ENCODE measurements at places on chromosomes 6 and 20. TPM values are rescaled to one million over a fixed set of nuclear protein-coding genes. Genes with fewer than 3 reads are reported as not detected.
A peak's percentile ranks its signal among the peaks of the same experiment; 100 is the strongest.

DNA sequence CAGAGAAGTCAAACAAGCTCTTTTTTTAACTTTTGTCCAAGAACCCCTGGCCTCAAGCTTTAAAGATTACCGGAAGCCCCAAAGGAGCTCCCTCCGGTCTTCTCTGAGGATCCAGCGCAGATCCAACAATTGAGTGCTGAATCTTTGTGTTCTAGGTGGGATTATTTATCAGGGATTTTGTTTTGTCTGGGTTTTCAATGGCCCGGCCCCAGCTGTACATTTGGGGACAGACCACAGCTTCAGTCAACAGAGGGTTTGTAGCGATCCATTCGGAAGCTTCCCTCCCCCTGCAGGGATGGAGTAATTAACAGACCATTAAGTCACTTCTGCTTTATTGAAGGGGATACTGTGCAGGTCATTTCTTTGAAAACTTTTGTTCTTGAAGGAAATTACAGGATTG is 7.8 kb downstream of the OLIG3 start:
- DNase-seq = no peak
- peaks cover 23% of the 10 kb centered on the region for H3K4me1 ChIP-seq
- peaks cover 9% of the 10 kb centered on the region for H3K36me3 ChIP-seq
- no peak overlapping the region for H3K27ac ChIP-seq
- peaks cover 83% of the 10 kb centered on the region for H3K27me3 ChIP-seq

DNA sequence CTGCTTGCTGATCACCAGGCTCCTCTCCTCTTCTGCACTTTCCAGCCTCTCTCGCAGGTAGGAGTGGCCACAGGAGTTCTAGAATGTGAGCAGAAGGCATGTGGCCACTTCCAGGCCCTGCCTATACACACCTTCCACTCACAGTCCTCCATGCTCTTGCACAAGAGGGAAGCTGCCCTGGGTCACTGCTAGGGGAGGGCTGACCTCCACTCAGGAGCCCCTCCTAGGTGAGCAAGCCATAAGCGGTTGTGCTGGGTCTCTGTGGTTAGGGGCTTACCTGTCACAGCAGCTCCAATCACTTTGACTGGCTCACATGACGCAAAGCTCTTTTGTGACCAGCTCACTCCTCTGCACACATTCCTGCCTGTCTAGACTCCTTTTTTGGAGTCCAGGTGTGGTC is 68.2 kb downstream of the TMEM242 start:
- peaks cover 6% of the 10 kb centered on the region for H3K27me3 ChIP-seq
- peaks cover 4% of the 10 kb centered on the region for H3K4me1 ChIP-seq
- DNase-seq = no peak
- no peaks in the 10 kb centered on the region for H3K36me3 ChIP-seq
- no peak overlapping the region for H3K4me3 ChIP-seq

DNA sequence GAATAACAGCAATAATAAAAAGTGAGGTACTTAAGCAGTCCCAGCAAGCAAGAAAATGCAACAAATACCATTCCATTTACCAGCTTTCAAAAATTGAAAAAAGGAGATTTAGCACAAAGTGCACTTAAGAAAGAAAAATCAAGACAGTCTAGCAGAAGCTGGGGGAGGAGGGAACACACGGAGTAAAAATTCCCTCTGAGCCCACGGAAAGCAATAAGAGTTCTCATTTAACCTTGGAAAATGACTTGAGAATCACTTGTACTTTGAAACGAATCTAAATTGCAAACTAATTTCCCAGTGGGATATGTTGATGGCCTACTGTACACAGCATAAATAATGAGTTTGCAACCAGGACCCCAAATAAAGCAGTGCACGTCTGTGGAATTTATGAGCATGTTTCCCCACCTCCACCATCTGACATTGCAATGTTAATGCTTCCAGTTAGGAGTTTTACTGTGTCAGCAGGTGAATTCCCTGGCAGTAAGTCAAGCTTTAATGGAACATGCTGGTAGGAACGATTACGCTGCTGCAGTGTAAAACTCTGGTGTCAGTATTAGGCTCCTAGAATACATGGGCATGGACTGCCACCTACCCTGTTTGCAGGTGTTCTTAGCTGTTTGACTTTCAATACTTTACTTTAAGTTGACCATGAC is 386.8 kb downstream of the HDGFL1 start:
- H3K4me3 ChIP-seq = no peak overlapping the region
- no peak for DNase-seq
- H3K27me3 ChIP-seq = no peaks in the 10 kb centered on the region

DNA sequence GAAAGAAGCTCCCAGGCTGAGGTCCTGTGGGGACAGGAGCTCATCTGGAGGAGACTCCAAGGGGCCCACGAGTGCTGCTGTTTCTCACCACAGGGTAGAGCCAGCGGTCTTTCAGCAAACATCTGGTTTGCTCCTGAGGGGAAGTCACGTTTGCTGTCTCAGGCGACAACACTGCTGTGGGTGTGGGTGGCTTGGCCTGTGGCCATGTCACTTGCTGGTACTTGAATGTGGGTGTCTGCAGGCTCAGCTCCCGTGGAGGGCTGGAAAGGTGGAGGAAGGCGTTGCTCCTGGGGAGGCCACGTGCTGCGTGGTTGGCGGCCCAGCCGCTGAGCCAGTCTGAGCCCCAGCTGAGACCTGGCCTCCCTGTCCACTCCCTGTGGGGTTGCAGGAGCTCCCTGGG is 52.8 kb upstream of the MPC1 start:
- H3K4me1 ChIP-seq = peaks cover 23% of the 10 kb centered on the region
- peak; percentile 31 for DNase-seq
- H3K36me3 ChIP-seq = no peaks in the 10 kb centered on the region
- no peak overlapping the region for H3K4me3 ChIP-seq
- H3K27me3 ChIP-seq = no peaks in the 10 kb centered on the region
- H3K27ac ChIP-seq = no peak overlapping the region

DNA sequence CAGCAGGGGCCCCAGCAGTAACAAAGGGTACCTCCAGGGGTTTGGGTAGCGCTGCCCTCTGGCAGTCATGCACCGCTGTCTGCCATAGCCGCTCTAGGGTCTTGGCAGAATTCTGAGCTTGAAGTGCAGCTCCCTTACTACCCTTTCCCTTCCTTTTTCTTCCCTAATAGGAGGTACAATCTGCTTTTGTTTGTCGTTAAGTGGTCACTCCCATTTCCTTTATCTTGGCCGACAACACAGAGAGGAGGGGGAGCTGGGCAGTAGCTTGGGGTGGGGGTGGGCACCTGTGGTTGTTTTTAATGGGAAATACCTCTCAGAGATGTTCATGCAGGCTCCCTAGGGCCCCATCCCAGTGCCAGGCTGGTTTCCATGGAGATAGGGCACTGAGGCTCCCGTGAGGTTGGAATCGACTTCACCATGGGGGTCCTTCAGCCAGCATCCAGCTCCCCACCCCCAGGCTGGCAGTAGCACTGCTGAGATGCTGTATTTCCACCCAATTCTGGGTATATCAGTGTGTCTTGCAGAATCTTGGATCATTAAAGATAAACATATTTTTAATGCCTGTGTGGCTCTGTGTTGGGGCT is 18.6 kb downstream of the CCDC167 start:
- peaks cover 40% of the 10 kb centered on the region for H3K36me3 ChIP-seq
- no peaks in the 10 kb centered on the region for H3K27me3 ChIP-seq
- no peak for DNase-seq
- no peak overlapping the region for H3K4me3 ChIP-seq

DNA sequence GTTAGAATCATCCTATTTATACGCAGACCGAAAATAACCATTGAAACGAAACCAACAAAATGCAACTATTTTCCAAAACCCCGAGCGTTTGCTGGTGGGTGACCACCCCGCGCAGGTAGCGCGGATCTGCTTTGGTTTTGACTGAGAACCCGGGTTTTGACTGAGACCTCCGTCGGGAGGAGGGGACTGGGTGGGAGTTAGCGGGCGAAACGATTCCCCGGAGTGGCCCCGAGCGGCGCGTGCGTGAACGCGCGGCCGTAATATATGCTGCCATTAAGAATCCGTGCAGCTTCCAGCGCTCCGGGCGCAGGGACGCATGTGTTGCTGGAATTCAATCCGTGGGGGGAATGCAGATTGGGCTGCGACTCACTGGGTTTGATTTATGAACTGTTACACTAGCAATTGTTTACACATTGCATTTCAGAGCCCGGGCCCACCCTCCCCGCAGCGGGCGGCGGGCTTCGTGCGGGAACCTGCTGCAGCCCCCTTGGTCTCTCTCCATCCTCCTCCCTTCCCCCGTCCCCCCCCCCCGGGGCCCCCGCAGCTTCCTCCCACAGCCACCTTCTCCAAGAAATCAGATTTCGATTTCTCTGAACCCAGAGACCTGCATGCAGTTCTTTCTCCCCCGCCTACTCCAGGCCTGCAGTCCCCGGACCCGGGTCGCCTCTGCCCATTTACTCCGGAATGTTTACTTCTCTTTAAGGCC is 9.9 kb downstream of the NRN1 start:
- DNase-seq = peak; percentile 31
- peak overlapping the region; percentile 90 for H3K27ac ChIP-seq
- peak overlapping the region; percentile 84 for H3K4me3 ChIP-seq
- H3K27me3 ChIP-seq = peaks cover 92% of the 10 kb centered on the region
- H3K4me1 ChIP-seq = peaks cover 70% of the 10 kb centered on the region

GRCh38 chr20:36614781-36615557 is 9.4 kb downstream of the RAB5IF start:
- H3K4me3 ChIP-seq = no peak overlapping the region
- H3K36me3 ChIP-seq = peaks cover 48% of the 10 kb centered on the region
- peak overlapping the region; percentile 14 for H3K27ac ChIP-seq
- H3K4me1 ChIP-seq = peaks cover 18% of the 10 kb centered on the region
- DNase-seq = no peak

GRCh38 chr6:137775227-137775626 is 91.8 kb upstream of the TNFAIP3 start:
- DNase-seq = no peak
- H3K27me3 ChIP-seq = no peaks in the 10 kb centered on the region
- no peak overlapping the region for H3K27ac ChIP-seq
- no peaks in the 10 kb centered on the region for H3K36me3 ChIP-seq
- H3K4me1 ChIP-seq = no peaks in the 10 kb centered on the region

Gene ACAT2
- 58.4 TPM for total RNA-seq

Gene SASH1
- 0.50 TPM for total RNA-seq

Gene OR14J1
- not detected for total RNA-seq

All from activated CD4-positive, alpha-beta T cell treated with anti-CD3 and anti-CD28 coated beads, Interleukin-2, amount 10 ng/mL, durations not matched to agents 7 days and 5 days (primary cell).